ENCODE measurements at places on chromosomes 3 and 15. TPM values are rescaled to one million over a fixed set of nuclear protein-coding genes. Genes with fewer than 3 reads are reported as not detected.

ISLR gene
- total RNA-seq, result 16.2 TPM

MAGEL2 gene
- total RNA-seq, result 0.11 TPM

- no peak for DNase-seq
Observed at GRCh38 chr3:55143336-55143735, 215.5 kb upstream of the LRTM1 start.

DNA sequence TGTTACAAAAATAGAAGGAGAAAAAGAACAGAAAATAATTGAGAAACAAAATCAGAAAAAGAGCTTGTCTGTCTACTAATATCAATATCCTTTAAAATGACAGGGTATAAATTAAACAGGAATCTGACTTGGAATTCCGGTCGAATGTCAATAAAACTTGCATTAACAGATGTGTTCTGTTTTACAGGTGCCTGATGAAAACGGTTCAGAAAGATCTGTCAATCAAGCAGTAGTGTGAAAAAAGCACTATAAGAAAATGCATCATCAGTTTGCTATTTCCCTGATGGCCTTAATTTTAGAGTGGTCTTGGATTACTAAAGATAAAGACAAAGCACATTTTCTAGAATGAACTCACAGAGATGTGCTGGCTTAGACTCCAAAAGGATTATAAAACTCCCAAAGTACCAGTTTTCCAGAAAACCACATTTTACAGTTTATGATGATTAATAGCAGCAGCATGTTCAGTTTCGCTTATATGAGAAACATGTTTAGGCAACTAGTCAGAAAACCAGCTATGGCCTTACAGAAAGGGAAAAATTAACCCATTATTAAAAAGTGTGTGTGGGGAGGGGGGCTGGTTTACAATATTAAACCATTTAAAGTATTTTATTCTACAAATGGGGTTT, 8.2 kb upstream of the C3orf38 start:
- DNase-seq, result no peak

DNA sequence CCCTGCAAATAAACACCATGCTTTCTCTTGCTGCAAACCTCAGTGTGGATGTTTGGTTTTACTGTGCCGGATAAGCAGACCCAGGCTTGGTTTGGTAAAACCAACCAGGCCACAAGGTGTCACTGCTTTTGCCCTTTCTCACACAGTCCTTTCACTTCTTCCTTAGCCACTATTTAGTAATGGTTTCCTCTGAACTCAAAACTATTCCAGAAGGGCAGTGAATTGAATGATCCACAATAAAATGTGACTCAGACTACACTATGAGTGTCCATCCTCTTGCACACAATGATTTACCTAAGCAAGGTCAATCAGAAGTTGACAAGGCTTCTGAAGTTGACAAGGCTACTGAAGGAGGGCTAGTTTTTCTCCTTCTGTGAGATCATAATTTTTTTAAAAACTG, 552.4 kb upstream of the CCDC54 start:
- no peak for DNase-seq
